ENCODE measurements at places on chromosomes 3 and 15.

DNA sequence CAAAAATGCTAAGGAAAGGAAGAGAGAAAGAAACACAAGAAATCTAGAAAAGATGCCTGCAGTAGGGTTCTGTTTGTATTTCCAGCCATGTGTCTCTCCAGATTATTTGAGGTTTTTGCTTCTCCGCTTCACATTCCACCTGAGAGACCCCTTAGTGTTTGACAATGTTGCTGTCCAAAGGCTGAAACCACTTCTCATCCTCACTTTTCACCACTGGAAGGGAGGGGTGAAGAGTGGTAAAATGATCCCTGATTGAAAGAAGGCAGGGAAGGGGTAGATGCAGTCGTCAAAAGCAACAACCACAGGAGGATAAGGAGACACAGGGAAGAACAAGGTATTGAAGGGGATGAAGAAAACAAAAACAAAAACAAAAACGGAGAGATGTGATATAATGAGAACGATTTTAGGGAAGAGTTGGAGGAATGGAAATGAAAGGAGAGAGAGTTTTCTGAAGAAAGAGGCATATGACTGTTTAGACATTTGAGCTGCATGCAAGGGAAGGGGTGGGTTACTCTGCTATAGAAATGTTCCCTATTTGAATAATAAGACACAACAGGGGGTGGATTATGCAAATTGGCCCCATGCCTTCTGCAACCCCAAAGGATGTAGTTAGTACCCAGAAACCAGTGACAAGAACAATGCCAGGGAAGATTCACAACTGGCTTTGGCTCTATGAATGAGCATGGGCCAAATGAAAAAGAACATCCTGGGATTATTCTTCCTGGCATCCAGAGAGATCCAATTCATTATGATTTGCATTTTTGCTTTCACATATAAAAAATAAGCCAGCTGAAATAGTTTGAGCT, 235.9 kb downstream of the GAP43 start:
- DNase-seq: no peak

- DNase-seq: no peak
Measured at GRCh38 chr3:150582620-150583019, 20.5 kb upstream of the SELENOT start.

- DNase-seq: peak; percentile 7
Measured at GRCh38 chr3:108820586-108820985, 2.0 kb upstream of the TRAT1 start.

DNA sequence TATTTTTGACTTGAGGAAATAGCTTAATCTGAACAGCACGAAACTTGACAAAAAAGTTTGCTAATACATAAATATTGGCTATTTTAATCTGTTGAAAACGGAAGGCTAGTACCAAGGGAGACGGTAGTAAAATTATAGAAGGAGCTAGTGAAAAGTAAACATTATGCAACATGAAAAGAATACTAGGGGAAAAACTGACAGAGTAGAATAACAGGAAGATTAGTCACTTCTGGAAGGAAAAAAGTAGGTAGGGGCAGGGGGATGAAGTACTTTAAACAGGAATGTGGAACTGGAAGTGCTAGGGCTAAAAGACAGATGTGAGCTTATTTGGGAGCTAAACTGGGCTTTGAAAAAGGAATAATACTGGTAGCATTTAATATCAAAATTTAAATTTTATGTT, 60.1 kb downstream of the MBNL1 start:
- no peak for DNase-seq

- no peak for DNase-seq
Measured at GRCh38 chr15:44199393-44199792, 4.3 kb upstream of the FRMD5 start.

DNA sequence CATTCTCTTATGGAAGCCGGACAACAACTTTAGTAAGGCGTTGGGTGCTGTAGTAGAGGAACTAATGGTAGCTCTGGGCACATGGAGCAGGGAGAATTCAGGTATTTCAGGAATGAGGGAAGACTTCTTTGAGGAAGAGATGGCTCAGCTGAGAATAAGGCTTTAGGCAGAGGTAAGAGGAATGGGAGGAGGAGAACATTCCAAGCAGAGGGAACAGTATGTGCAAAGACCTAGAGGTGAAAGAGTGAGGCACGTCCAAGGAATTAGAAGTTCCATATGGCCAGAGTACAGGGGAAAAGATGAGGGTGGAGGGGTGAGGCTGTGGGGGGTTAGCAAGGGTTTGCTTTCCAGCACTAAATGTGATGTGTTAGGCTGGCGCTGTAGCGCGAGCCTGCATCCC, 1.6 kb upstream of the SV2B start:
- DNase-seq: no peak
